ENCODE measurements at places on chromosomes 1 and 21.
A peak's percentile ranks its signal among the peaks of the same experiment; 100 is the strongest.

GRCh38 chr1:162080472-162081015, 11.1 kb downstream of the NOS1AP start:
- DNase-seq: no peak

GRCh38 chr1:175317309-175317708, 124.7 kb upstream of the KIAA0040 start:
- no peak for DNase-seq

- DNase-seq: no peak
Measured at GRCh38 chr1:154503898-154504297, 1.7 kb upstream of the SHE start.

DNA sequence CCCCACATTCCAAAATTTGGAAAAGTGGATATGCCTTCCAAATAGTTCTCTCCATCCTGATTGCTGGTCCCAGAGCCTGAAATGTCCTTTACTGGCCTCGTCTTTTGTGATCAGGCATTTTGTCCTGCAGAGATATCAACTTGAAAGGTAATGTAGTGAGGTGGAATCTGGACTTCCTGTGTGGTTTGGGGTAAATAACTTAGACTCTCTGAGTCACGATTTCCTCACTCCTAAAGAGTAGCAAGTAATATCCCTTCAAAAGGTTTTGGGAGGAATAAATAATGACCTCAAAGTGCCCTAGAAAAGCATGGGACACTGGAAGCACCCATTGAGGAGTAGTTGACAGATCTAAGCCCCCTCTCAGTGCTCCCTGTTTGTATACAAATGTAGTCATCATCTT, 426.6 kb downstream of the OMA1 start:
- DNase-seq: no peak

GRCh38 chr1:8643542-8644536, 173.6 kb downstream of the RERE start:
- DNase-seq: peak; percentile 58

DNA sequence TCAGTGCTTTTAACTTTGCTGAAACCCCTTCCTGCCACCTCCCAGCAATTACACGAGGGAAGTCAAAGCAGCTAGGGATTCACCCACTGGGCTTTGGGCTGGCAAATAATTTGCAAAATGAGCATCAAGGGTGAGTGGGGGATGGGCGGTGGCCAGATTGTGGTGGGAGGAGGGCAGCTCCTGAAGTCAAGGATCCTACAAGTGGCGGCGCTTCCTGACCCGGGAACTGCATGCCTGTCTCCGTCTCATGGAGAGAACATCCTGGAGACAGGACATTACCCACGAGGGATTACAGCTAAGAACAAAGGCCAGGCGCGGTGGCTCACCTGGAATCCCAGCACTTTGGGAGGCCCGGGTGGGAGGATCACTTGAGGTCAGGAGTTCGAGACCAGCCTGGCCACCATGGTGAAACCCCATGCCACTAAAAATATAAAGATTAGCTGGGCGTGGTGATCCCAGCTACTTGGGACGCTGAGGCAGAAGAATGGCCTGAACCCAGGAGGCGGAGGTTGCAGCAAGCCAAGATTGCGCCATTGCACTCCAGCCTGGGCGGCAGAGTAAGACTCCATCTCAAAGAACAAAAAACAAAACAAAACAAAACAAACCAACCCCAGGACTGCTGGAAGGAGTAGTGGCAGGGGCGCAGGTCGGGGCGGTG, 12.9 kb downstream of the TTC34 start:
- no peak for DNase-seq

DNA sequence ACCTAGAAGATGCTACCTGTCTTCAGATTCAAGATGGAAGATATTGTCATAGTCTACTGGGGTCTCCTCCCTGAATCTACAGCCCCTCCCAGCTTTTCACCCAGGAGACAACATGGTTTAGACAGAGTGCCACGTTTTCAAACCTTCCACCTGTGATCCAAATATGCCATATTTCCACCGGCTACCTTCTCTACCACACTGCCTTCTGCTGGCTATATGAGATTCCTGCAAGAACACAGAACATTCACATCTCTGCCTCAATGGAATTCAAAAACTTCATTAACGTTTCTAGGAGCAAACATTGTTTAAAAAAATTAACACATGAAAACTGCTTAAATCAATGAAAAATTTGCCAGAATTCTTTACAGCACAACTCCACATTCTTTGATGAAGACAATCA, 12.9 kb upstream of the LELP1 start:
- DNase-seq: no peak

DNA sequence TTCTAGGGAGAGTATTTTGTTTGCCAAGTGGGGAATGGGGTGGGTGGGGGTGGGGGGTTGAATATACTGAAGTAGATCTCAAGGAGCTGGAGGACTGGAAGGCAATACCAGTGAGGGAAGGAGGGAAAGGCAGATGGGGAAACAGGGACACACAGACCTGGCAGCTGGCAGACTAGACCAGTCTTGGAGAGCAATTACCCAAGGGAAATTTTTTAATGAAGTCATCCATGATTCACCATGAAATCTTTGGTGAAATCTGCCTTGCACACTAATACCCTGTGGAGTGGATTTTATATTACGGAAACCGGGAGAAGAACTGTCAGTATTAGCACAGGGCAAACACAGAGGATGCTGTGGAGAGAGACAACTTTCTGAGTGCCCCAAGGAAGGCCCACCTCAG, 29.7 kb upstream of the MARK1 start:
- no peak for DNase-seq

GRCh38 chr1:231724876-231725647, 98.5 kb downstream of the DISC1 start:
- peak; percentile 8 for DNase-seq

GRCh38 chr1:39154553-39155421, 49.7 kb upstream of the MACF1 start:
- no peak for DNase-seq

- DNase-seq: no peak
Measured at GRCh38 chr1:20440785-20441200, 45.2 kb downstream of the CAMK2N1 start.

DNA sequence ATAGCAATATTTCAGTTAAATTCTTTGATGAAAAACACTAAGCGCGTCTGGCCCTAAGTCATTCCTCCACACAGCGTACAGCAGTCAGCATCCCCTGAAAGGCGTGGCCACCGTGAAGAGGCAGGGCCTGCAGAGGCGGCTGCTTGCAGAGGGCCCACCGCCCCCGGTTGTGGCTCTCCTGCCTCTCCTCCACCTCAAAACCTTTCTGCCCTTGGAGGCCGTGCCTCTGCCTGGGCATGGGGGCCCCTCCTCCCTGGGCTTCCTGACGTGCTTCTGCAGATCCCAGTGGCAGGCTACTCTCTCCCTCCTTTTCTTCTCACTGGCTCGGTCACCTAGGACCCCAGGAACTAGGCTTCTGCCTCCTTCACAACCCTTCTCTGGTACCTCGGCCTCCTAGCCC, 16.2 kb downstream of the CLSTN1 start:
- no peak for DNase-seq

DNA sequence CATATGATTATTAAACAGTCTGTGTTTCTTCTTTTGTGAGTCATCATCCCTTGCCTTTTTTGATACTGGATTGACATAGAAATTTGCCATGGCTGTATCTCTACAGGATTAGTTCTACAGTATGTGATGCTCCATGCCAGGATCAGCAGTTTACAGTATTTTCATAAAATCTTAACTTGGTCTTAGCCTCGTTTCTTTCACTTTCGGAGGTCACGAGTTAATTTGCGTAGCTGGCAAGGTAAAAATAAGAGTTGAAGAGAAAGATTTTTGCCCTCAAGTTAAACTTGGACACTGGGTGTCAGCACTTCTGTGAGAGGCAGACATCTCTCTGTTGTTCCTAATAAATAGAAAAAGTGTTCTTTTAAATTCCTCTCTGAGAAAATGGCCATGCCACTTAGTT, 79.1 kb downstream of the CACNA1E start:
- no peak for DNase-seq

- DNase-seq: no peak
Measured at GRCh38 chr1:205569411-205570172, 62.2 kb downstream of the ELK4 start.

- DNase-seq: no peak
Measured at GRCh38 chr1:198352975-198353695, 187.3 kb downstream of the ATP6V1G3 start.

DNA sequence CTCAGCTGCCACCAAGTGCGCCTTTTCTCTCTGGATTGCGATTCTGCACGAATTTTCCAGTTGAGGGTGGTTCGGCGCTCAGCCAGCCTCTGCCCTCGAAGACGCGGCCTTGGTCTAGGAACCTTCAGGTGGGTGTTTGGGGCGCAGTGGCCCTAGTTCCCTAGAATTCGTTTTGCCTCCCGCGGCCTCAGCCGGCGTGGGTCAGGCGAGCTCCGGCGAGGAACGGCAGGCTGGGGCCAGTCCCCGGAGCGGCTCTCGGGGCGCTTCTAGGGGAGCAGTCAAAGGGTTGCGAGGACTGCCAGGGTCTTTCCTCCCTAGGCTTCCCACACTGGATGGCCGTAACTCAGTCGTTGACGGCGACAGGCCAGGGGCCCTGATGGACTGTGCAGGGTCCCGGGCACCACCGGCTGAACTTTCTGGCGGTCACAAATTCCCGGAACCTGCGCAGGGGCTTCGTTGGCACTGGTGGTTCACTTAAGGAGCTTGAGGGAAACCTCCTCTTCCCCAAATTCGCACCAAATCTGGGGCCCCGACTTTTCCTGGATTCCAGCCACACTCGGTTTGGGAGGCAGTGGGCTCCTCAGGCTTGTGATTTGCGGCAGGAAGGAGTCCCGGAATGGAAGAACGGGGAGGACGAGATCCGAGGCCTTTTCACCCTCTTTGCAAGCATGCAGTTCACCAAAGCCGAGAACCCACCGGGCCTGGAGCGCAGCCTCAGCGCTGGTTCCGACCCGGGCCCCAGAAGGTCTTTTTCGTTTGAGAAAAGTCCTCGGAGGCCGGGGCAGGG, 1.2 kb downstream of the DMBX1 start:
- no peak for DNase-seq

DNA sequence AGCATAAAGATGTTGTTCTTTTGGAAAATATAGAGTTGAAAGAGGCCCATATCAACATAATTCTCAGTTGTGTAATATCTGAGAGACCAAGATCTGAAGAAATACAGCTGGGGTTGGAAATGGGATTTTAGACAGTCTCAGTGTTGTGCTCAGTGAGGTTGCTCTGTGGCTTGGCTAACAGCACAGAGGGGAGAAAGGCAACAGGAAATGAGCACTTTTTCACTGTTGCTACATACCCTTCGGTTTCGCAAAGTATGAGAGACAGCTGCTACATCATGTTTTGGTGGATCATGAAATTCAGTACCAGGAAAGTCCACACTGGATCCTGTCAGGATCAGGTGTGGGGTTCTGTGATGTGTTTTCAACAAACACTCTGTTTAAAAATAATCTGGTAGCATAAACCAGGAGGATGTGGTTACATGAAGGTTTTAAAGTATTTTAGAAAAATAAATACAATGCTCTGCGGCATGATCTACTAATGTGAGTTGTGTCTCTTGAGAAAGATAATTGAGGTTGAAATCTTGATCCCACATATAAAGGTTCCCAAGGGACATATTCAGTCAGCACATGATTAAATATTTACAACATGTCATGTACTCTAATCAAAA, 7.0 kb upstream of the GPR88 start:
- no peak for DNase-seq

DNA sequence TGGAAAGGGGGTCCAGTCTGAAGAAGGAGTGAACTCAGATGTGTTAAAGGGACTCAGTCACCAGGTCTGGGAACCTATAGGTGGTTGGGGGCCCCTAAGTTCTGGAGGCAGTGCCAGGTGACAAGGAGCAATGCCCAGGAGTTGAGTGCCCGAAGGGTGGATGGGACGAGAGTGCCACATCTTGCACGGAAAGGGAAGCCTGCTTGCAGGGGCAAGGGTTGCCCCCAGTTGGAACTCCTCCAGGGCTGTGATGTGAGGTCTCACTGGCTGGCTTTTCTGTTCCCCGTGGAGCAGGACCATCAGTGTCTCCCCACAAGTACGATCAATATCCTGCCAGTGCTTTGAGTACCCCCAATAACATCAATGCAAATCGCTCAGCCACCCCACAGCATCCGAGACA, 107.3 kb downstream of the TOMM20 start:
- no peak for DNase-seq

GRCh38 chr1:162070094-162070748, 730 bp downstream of the NOS1AP start:
- no peak for DNase-seq

DNA sequence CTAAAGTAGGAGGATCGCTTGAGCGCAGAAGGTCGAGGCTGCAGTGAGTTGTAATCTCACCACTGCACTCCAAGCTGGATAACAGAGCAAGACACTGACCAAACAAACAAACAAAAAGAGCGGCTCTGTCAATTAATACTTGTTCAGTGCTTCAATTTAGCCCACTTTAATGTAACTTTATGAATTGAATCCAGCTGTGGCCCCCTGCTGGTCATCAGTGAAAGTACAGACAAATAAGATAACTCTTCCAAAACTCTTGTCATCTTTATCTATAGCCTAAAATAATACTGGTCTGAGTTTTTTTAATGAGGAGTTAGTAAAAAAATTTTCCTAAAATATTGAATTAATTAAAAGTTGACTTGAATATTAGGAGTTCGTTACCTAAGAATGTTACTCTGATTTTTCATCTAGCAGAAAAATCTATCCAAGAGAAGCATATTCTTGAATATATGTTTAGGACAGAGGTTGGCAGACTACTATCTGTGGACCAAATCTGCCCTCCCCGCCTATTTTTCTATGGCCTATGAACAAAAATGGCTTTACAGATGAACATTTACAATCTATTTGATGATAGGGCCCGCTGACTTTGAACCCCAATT, 26.1 kb downstream of the ATP5PF start:
- no peak for DNase-seq

DNA sequence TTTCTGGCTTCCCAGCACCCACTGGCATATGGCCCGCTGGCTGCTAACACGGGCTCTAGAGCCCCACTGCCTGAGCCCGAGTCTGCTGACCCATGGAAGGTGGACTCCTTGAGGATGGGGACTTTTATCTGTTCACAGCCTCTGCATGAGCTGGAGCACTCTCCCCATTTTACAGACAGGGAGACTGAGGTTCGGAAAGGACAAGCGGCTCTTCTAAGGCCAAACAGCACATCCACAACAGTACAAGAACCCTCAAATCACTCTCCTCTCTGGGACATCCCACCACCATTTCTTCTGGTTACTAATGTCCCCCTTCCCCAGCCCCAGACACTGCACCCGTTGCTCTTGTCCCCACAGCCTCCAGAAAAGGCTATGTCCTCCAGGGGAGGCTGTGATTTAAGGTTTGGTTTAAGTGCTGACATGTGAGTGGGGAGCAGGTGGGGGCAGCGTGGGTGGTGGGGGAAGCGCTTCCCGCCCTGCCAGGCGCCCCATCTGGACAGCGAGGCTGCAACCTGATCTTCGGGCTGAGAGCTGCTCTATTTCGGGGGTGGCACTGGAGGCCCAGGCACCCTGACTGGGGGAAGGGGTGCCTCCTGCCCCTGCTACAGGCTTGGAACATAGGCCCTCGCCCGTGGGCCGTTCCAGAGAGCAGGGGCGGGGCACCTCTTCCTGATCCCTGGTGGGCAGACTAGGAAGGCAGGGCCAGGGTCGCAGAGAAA, 104.8 kb upstream of the WNT4 start:
- no peak for DNase-seq

GRCh38 chr1:199010492-199010891, 371.7 kb downstream of the PTPRC start:
- no peak for DNase-seq

- no peak for DNase-seq
Measured at GRCh38 chr1:61080413-61081143, 1.8 kb upstream of the NFIA start.
